Nephron progenitor cell (in vitro differentiated cells): ENCODE measurements at places on chromosomes 3 and 15.

DNA sequence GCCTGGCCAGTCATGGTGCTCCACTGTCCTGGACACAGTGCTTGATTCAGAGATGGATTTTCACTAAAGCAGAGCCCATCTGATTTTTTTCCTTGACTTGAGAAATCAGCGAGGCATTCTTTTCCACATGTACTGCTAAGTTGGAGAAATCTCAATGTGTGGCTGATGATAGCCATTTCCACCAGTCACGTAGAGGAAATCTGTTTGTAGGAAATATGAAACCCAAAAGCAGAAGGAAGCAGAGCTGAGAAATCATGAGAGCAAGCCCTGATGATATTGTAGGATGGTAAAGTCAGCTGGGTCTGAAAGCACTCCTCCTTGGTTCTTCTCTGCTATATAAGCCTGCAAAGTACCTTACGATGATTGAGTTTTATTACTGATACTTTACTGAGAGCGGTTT lies 1233.4 kb downstream of the ROBO2 start:
- DNase-seq = no peak

DNA sequence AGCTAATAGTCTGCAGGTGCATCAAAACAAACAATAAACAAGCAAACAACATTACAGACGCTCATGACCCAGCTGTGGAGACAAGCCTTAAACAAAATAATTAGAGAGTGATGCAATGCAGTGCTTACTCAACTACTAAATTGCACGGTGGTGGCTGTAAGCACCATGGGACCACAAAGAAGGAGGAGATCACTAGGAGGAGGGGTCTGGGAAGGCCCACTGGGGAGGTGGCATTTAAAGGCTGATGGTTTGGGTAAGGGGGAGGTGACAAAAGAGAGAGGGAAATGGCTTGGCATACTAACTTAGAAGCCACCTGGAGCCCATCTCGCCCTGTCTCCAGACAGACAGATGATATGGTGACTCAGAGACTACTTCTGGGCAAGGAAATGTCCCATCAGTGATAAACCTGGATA lies 516.7 kb downstream of the FOXP1 start:
- DNase-seq = no peak

DNA sequence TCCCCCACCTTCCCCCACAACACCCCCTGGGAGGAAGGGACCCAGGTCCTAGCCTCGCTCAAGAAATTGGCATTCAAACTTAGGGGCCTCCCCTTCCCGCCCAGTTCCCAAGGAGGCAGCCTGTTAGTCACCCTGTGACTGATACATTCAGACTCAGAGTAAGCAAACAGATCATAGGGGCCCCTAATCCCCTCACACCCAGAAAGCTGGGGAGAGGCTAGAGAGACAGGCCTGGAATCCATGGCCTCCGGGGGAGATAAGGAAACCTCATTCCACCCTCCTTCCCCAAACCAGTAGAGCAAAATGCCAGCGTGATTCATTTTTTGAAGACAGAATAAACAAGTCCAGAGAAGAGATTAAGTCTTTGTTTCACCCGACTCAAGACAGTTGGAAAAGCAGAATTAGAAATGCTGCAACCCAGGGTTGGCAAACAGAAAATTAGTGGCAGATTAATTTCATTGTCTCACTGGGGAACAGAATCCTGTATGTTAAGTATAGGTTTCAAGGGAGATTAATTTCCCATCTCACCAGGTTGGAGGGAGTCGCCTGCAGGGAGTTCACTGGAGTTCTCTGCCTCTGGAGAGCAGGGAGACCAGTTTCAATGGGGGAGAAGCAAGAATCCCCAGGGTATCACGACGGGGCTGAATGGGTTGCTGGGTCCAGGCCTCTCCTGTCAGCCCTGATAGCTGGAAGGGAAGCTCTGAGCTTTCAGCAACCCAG lies 268.3 kb downstream of the UACA start:
- no peak for DNase-seq

- DNase-seq = no peak
Observed at GRCh38 chr3:97960993-97961766, 11.1 kb downstream of the RIOX2 start.

DNA sequence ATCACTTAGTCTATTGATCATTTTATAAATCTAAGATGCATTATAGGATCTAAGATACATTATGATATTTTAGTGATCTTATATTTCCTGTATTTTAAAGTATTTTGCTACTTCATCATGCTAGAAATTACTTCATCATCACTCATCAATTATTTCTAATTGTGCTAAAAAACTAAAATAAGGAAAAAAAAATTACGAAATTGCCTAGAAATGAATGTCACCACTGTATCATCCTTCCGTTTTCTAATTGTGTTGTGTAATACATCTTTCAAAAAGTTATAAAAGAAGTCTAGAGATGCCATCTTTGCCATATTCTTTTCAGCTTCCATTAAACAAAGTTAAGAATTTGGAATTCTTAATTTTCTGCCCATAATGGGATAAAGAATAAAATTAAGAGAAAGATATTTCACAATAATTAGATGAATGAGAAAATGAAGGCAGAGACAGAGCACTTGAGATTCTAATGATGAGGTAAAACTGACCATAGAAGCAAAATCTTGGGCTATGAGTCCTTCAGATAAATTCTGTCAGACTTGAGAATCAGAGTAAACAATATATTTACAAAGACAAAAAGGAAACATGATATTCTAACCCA lies 48.8 kb downstream of the ALDH1A2 start:
- DNase-seq = no peak

DNA sequence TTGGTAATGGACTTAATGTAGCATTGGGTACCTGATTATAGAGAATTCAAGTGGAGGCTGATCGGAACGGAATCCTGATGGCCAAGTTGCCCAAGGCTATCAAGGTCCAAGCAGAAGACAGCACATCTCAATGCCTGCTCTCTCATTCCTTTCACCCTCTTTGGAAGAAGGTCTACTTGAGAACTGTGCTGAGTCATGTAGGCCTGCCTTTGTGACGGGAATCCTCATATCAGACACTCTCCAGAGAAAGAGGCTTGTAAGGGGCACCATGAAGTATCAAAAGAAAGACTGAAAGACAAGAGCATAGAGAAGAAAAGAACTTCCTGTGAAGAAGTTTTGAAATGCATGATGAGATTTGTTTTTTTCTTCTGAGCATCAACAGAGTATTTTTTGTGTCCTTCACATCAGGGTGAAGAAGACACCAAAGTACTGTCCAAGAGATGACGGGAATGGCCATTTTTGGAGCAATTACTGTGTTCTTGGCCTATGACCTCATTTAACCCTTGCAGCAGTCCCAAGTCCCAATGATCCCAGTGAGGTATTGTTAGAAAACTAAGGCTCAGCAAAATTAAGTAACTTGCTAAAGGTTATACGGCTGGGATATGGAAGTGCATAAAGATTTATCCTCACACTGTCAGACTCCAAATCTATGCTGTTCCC lies 13.2 kb upstream of the LARP6 start:
- no peak for DNase-seq

- DNase-seq = no peak
Observed at GRCh38 chr15:78618064-78618463, 2.7 kb downstream of the CHRNA3 start.

GRCh38 chr3:45137656-45138181 lies 8.5 kb downstream of the CDCP1 start:
- DNase-seq = no peak

DNA sequence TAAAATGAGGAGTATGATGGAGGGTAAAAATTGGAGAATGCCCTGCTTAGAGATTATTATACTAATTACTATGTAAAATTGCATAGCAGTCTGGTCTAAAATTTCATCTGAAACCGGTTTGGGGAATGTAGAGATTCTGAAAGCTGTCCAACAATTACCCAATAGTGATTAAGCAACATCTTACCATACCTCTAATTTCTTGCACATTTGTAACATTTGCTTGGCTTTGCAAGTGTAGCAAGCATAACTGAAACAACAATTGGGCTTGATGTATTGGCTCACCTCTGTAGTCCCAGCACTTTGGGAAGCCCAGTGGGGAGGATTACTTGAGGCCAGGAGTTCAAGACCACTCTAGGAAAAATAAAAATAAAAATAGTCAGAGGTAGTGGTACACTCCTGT lies 17.4 kb downstream of the AADACL2 start:
- no peak for DNase-seq

DNA sequence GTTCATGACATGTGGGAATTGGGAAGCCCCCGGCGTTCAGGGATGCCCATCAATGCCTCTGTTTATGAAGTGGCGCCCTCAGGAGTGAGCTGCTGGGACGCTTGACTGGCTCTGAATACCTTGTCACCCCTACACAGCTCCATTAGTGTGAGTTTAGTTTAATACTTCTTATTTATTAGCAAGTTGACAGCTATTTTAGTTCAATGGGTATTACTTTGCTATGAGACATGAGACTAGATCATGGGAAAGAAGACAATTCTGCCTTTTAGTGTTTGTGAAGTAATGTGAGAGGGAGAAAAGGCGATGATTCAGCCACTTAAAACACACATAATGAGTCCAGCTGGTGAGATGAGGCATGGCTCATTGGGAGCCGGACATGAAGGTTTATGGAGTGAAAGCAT lies 678.5 kb downstream of the NR2F2 start:
- peak; percentile 32 for DNase-seq

- no peak for DNase-seq
Observed at GRCh38 chr3:41101231-41101630, 98.1 kb upstream of the CTNNB1 start.

DNA sequence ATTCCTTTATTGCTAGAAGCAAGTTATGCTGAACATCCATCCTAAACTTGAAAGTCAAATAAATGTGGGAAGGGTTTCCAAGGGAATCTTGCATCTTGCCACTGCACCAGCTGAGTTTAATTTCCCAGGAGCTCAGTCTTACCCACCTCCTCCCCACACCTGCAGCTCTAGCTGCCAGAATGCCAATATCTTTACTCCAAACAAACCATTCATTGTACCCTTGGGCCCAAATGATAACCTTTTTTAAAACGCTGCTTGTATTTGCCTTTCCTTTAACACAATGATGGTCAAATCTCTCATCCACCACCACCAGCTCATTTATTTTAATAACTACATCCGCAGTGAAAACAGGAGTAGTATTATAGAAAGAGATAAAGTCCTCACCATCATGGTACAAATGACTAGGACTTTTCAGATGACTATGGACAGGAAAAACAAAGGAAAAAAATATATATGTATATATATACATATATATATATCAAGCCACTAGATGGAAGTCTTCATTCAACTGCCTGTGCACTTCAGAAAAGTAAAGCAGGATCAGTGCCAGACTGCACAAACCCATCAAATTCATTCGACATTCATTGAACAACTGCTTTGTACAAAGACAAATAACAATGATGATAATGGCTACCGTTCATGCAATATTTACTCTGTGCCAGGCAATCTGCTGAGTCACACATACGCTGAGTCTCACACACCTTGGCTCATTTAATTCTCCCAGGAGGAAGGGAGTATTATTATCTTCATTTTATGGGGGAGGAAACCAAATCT lies 44.0 kb downstream of the BFSP2 start:
- DNase-seq = no peak

DNA sequence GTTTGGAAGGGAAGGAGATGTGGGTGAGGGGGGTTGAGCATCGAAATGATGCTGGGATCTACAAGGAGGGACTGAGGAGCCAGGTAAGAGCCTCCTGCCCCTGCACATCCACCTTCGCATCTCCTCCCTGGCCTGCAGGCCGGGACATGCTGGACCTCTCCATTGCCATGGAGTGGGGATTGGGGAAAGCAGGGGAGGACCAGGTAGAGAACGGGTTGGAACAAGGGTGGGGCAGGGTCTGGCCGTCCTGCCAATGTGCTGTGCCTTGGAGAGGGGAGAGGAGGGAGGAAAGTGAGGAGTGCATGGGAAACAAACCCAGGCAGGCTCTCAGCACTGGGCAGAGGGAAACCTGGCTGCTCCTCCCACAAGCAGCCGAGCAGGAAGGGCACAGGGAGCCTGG lies 10.6 kb downstream of the PLA2G4B start:
- no peak for DNase-seq

DNA sequence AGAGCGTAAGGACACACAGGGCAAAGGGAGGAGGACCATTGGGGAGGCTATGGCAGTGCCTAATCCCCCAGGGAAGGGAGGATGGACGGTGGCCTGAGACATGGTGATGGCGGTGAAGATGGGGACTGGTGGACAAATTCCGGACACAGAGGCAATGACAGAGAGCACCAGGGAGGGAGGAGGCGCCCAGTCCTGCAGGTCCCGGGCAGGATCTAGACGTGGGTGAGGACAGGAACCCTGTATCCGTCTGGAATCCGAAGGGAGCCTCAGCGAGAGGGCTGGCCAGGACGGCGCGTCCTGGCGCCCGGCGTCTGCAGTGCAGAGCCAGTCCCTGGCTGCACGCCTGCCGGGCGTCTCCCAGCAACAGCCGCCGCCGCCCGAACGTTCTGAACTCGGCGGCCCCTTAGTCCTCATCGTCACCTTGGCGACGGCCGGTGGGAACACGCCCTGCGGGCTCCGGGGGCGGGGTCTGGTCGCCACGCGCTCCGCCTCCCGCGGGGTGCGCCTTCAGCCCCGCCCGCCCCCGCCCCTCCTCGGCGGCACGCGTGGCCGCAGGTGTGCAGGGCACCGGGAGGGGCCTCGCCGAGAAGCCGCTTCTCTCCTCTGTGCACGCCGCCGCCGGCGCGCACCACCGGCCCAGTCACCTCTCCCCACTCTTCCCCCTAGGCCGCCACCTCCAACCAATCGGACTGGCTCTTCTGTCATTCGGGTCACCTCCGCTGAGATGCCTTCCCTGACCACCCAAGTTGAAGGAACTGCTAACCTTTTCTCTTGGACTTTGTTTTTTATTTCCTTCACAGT lies 11.6 kb downstream of the XIRP1 start:
- DNase-seq = peak; percentile 92

DNA sequence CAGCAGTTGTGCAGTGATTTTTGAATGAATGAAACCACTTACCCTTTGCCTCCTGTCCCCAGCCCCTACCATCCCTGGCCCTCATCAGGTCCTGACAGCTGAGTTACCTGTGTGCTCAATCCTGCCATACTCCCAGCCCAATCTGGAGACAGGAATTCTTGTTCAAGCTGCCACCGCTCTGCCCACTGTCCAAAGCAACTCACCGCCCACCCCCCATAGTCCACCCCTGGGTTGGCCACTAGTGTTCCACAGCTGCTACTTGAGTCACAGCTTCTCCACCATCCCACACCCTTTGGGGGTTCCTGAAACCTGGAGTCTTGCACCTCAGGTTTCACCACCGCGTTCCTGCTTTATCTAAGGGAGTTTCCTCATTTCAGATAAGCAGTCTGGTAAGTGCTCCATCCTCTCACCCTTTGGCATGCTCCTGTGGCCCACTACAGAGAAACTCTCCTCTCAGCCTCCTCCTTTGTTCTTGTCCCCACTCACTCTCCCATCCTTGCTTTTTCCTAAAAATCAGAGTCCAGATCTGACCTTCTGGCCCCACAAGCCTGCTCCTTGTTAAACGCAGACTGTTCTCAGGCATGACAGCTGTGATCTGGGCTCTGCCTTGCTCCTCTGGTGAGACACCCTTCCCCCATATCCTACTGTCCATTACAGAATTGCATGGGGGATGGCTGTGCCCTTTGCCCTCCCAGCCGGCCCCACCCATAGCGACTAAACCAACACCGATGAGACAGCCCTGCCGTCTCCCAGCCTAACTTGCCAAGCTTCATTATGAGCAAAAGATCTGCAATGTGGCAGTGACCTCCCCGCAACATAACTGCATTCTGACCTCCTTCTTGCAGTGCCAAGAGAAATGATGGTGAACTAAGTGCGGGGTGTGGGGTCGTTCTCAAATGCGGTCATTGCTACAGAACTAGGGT lies 50.0 kb downstream of the CYP19A1 start:
- DNase-seq = no peak

GRCh38 chr3:129023909-129024308 lies 22.8 kb downstream of the EFCC1 start:
- DNase-seq = no peak
